ENCODE measurements at places on chromosomes 16 and 17.

DNA sequence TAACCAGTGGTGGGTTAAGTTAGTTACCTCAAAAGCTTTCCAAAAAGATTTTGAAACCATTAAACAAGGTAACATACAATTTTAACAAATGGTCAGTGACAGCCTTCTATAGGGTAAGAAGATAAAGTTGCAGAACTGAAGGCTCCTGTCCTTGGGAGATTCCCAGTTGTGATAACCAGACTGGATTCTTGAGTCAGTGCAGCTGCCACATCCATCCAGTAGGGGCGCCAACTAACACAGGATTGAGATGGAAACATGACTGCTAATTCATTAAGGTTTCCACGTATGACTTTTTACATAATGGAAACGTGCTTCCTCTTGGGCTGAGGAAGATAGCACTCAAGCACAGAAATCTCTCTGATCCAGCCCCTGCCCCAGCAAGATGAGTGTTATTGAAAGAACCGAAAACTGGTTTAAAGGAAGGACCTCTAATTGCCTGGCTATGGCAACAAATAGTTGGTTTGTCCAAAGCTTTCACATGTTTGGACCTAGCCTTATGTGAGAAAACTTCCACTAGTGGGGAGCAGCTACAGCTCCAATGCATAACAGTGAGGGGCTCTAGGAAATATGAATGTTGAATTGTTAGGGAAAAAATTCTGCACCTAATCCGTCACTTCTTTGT, 269.8 kb upstream of the MYOCD start:
- peak; percentile 3 for DNase-seq

DNA sequence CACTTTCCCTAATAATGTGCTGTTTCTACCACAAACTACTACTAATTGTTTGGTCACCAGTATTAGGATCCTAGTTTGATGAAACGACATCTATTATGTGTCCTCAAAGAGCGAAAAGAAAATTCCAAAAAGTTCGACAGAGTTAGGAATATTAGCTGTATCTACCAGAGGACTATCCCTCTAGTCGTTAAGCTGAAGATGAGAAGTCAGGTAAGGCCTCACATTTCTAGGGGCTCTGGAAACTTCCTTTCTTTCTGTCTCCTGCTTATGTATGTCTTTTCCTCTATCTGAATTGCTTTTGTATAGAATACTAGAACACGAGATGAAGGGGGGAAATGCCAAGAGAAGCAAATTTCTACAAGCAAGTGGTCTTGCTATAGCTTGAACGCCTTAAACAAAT, 1.6 kb downstream of the GLG1 start:
- DNase-seq = no peak

GRCh38 chr16:13435415-13435814, 484.5 kb upstream of the ERCC4 start:
- no peak for DNase-seq

- DNase-seq = no peak
These were observed 35.6 kb downstream of the ABR start for GRCh38 chr17:1144162-1144561.

DNA sequence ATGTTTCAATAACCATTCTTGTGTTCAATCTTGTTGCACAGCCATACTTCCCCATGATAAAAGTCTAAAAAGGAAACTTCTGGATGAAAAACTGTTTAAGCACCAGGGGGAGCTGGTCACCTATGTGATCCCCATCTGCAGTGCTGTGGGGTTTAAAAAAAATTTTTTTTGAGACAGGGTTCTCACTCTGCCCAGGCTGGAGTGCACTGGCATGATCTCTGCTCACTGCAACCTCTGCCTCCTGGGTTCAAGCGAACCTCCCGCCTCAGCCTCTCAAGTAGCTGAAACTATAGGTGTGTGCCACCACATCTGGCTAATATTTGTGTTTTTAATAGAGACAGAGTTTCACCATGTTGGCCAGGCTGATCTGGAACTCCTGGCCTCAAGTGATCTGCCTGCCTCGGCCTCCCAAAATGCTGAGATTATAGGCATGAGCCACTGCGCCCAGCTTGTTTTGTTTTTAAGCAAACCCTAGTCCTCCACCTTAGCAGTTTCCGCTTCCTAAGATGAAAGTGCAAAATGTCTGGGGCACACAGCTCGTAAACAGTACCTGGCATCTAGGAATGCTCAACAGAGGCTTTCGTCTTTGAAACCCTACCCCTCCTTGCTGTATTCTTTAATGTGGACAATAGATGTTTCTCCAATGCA, 25.4 kb downstream of the DNAJA2 start:
- DNase-seq = peak; percentile 35

- DNase-seq = no peak
These were observed 52.1 kb upstream of the CNEP1R1 start for GRCh38 chr16:49972961-49973360.

DNA sequence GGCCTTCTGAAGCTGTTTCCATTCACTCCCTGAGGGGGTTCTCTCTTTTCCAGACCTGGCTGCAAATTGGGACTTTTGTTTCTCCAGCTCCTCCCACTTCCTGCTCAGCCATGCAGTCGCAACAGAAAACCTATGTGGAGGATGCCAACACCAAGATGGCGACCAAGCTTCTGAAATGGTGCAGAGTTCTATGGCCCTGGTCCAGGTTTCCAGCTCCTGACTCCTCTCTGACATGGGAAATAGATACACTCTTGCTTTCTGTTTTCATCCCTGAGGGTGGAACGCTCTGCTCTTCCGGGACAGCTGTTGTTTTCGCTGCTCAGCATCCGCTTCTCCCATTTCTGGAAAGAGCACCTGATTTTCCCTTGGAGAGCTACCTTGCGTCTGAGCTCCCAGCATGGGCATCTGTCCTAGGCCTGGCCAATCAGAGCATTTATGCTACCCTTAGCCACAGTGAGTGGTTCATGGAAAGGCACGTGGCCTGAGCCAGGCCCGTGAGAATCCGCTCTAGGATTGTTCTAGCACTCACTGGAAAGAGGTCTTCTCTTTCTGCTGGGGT, 8.1 kb downstream of the GPRC5B start:
- no peak for DNase-seq

- peak; percentile 54 for DNase-seq
These were observed at the start of gene JPH3 for GRCh38 chr16:87602001-87602775. JPH3 (plus strand) TSS chr16:87602508; CDS start chr16:87603147, 639 bp downstream.

DNA sequence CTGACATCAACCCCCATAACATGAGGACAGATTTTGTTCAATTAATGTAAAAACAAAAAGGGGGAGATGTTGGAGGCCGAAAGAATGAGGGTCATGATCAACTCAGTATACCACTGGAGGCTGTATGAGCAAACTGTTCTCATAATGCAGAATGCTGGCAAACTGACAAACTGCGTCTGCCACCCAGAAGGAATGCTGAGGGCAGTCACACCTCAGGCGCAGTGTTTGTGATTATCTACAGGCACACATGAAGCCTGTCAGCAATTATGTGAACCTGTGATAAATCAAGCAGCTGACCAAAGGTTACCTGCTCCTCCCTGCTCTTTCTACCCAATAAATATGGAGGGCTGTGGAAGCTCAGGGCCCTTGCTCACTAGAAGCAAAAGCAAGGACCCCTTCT, 27.3 kb downstream of the CD300LG start:
- DNase-seq = no peak

DNA sequence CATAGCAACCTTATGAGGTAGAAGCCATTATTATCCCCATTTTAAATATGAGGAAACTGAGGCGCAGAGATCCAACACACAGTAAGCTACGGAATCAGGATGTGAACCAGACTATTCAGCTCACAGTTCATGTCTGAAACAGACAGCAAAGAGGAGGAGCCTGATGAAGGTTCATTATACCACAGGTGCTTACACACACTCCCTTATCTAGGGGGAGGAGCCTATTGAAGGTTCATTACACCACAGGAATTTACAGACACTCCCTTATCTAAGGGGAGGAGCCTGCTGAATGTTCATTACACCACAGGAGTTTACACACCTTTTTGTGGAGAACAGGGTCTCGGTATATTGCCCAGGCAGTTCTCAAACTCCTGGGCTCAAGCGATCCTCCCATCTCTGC, 21.9 kb downstream of the C16orf95 start:
- DNase-seq = no peak

DNA sequence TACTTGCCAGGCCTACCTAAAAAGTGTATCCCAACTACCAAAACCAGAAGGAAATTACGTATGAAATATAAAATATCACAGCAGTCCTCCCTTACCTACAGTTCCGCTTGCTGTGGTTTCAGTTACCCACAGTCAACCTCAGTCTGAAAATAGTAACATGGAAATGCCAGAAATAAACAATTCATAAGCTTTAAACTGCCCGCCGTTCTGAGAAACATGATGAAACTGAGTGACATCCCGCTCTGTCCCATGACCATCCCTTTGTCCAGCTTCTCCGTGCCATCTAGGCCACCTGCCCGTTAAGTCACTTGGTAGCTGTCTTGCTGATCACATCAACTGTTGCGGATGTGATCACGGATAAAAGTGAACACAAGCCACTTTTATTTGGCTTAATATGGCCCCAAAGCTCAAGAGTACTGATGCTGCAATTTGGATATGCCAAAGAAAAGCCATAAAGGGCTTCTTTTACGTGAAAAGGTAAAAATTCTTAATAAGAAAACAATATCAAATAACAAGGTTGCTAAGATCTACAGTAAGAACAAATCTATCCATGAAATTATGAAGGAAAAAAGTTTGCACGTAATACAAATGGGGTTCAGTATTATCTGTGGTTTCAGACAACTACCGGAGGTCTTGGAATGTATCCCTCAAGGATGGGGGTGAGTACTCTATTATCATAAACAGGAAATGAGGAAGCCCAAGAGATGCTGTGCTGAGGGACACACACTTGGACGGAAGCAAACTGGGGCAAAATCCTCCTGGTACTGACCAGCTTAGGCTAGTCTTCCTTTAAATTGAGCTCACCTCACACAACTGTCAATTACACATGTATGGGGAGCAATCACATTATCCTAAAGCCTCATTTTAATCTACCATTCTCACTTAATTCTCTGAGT, 8.2 kb downstream of the USP22 start:
- no peak for DNase-seq

GRCh38 chr17:48925991-48926342, 17.8 kb downstream of the UBE2Z start:
- no peak for DNase-seq

DNA sequence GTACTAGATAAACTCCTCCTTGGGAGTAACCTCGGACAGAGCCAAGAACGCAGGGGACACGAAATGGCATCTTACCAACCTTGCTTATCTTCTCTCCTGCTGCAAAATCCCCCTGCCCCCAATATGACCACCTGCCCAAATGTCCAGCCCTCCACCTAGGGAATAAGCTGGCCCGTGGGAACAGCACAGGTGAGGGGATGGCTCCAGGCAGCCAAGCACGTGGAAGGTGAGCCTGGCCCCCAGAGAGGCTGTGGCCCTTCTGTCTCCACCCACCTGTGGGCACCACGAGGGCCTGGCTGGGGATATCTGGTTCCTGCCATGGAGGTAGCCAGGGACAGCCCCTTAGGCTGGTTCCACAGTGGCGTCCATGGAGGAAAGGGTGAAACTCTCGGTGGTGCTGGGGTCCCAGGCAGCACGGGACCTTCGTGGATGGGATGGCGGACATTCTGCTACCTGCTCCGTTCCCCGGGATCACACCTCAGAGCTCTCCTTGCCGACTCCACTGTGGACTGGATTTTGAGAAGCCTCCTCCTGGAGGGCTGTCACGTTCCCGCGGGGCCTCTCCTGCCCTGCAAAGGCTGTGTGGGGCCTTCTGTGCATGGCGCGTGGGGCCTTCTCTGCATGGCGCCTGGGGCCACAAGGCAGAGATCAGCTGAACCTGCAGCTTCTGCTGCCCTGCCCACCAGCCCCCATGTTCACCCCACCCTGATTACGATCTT, 388.5 kb upstream of the TNRC6C start:
- DNase-seq = no peak

DNA sequence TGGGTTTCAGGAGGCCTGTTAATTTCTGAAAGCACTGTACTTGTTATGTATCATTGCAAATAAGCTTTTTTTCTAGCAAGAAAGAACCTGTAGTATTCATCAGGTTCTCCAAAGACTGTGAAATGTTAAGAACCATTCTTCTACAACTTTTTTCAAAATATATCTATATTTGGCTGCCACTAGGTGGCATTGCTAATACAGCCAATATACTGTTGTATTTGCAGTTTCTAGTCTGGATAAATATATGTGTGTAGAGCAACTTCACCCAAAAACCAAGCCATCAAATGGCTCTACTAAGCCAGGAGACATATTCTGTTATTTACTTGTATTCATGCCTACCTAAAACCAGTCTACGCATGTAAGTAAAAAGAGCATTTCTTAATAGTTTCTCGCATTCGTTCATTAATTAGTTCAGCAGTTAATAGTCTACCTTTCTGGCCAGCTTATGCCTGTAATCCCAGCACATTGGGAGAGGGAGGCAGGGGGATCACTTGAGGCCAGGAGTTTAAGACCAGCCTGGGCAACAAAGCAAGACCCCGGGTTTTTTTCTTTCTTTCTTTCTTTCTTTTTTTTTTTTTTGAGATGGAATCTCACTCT, 39.5 kb downstream of the VMP1 start:
- DNase-seq = no peak

- DNase-seq = no peak
These were observed 5.2 kb downstream of the ARSG start for GRCh38 chr17:68296217-68297191.

GRCh38 chr17:68184816-68185436, 62.9 kb upstream of the AMZ2 start:
- no peak for DNase-seq

GRCh38 chr16:80015566-80015965, 415.0 kb upstream of the MAF start:
- no peak for DNase-seq

GRCh38 chr16:54375071-54375470, 88.5 kb upstream of the IRX3 start:
- peak; percentile 82 for DNase-seq

DNA sequence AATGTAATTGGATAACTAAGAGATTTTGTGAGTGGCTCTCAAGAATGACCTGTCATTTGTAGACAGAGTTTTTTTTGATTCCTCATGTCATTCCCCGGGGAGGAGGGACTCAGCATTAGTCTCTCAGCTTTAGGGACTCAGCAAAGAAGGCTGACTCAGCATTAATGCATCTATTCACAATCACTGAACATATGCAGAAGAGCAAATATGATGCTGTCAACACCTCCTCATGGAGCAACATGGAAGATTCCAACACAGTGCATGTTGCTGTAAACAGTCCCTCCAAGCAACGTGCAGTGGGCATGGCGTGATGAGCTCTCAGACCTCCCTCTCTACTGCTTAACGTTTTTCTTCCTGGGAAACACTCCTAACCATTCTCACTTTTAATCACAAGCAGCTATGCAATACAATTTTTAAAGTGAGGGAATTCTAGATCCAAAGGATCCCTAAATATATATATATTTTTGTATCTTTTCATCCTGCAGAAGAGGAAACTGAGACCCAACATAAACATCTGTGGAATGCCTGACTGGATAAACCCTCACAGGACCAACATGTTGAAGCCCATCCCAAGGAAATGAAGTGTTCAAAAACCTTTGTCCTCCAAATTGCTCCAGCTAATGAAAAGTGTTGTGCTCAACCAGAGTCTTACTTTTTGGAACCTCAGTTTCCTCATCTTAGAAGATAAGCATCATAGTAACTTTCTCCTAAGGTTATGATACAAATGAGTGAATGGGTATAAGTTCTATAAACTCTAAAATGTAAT, 38.9 kb downstream of the TMEM100 start:
- DNase-seq = no peak

Data from neuronal stem cell (in vitro differentiated cells).